ENCODE measurements at places on chromosomes 16 and 17. TPM values are rescaled to one million over a fixed set of nuclear protein-coding genes. Genes with fewer than 3 reads are reported as not detected.

The AATF gene
- polyA plus RNA-seq: 16.7 TPM

The VAC14 gene
- 30.4 TPM for polyA plus RNA-seq

The COX11 gene
- polyA plus RNA-seq: 32.0 TPM

The SLC6A2 gene
- not detected for polyA plus RNA-seq

The CCL14 gene
- polyA plus RNA-seq: not detected

The LGALS9B gene
- not detected for polyA plus RNA-seq

The AATK gene
- polyA plus RNA-seq: 0.29 TPM

The IL17C gene
- not detected for polyA plus RNA-seq

DNA sequence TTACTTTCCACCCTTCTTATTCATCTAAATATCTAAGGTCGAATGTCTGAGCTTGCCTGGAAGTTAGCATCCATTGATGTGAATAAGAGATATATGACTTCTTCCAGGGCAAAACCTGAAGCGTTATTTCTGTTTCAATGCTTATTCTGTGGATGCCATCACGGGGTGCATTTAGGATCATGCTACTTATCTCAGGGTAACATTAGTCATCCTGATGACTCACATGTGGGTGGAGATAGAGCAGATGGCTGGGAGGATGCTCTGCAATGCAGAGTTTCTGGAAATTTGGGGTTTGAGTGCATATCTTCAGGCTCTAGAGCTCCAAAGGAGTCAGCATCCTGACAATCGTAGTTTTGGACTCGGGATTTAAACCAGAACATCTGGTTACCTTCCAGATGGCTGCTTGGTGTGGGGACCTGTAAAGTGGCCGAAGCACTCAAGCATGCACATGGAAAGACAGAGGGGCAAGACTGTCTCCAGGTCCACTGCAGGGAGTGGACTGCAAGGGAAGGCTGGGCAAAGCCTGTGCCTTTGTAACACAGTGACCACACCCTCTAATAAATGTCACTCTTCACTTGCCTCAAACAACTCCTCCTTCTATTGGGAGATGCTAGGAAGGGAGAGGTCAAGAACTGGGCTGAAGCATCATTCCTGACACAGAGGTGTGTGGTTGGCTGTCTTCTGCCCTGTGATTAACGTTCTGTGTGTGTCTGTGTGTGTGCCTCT is 175.2 kb upstream of the SALL1 start:
- peak; percentile 50 for DNase-seq

DNA sequence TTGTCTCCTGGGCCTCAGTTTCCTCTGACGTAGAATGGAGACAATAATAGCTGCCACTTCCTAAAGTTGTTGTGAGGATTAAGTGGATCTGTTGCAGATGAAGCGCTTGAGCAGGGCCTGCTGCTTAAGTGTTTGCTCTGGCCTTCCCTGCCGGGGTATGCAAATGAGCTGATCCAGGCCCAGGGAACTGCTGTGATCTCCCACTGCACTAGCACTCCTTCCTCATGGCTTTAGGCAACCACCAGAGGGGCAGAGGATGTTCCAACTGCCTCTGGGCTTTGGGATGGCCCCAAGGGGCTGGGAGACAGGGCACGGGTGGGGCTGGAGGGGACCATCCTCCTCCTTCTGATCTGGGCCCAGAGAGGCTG is 6.2 kb downstream of the SBK1 start:
- no peak for DNase-seq

DNA sequence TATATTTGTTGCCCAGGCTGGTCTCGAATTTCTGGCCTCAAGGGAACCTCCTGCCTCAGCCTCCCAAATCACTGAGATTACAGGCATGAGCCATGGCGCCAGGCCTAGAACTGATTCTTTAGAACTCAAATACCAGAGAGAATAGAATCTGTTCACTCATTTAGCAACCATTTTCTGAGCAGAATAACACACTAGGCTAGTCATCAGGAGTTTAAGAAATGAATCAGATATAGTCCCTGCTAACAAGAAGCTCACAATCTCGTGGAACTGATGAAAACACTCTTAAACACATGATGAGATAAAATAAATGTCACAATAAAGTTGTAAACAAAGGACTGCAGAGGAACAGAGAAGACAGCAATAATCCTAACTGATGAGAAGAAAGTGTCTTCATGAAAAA is 55.8 kb upstream of the ADCY9 start:
- peak; percentile 65 for DNase-seq

- no peak for DNase-seq
Measured at GRCh38 chr17:75300280-75300679, 11.0 kb upstream of the SLC25A19 start.

- no peak for DNase-seq
Measured at GRCh38 chr16:19116711-19117449, 3.1 kb downstream of the ITPRIPL2 start.
